ENCODE measurements at places on chromosomes 6 and 20.
A peak's percentile ranks its signal among the peaks of the same experiment; 100 is the strongest.

DNA sequence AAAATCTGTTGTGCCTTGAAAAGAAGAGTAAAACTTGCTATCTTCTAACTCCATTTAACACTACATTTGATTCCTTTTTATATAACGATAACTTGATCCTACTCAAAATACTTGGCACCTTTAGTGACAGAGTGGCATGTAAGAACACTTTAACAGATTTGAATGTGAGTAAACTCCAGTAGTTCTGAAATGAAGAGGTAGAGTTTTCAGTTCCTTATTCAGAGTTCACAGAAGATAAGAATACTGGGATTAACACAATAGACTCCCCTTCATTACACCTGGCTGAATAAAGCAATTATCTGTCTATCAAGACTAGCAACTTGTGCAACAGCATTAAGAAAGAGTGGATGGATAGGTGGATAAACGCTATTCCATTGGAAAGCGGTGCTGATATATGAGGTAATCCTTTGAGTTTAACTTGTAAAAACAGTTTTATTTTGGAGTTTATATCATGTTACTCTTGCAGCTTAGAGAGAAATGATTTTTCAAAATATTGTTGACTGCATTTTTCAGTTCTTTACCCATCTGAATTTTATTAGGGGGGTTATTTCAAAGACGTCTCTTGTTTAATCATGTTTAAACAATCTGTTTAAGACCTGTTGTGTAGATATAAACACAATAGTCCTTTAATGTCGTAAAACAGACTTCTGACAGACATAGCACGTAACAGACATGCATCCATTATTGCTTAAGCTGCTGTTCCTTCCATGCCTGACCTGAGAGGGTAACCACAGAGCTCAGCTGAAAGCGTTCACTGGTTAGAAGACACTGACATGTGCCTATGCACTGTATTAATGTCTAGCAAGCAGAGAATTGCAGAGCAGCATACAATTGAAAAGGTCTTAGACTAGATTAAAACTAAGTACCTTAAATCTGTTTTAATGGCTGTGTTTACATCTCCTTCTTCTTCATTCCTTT lies 102.4 kb upstream of the SUPT3H start:
- DNase-seq, result no peak

GRCh38 chr6:17167327-17167979 lies 65.6 kb downstream of the STMND1 start:
- no peak for DNase-seq

- peak; percentile 23 for DNase-seq
These were observed 64.7 kb downstream of the ARHGAP18 start for GRCh38 chr6:129645106-129645829.

DNA sequence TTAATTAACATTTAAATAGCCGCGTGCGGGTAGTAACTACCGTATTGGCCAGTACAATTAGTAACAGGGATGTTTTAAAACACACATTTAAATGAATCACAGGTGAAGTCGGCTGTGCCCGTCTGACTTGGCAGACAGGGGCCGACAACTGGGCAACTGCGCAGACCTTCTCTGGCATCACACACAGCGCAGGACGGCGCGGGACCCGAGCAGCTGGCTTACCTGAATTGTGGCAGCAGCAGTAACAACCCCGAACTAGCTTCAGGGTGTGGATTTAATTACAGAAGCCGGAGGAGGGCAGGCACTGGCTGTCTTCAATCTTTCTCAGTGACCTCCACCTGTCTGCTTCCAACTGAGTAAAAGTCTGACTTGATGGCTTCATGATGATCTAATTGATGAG lies 91.7 kb downstream of the DACT2 start:
- no peak for DNase-seq

- DNase-seq, result no peak
These were observed 2.7 kb upstream of the MEI4 start for GRCh38 chr6:77650098-77650663.
